ENCODE measurements at places on chromosomes 4 and X.

DNA sequence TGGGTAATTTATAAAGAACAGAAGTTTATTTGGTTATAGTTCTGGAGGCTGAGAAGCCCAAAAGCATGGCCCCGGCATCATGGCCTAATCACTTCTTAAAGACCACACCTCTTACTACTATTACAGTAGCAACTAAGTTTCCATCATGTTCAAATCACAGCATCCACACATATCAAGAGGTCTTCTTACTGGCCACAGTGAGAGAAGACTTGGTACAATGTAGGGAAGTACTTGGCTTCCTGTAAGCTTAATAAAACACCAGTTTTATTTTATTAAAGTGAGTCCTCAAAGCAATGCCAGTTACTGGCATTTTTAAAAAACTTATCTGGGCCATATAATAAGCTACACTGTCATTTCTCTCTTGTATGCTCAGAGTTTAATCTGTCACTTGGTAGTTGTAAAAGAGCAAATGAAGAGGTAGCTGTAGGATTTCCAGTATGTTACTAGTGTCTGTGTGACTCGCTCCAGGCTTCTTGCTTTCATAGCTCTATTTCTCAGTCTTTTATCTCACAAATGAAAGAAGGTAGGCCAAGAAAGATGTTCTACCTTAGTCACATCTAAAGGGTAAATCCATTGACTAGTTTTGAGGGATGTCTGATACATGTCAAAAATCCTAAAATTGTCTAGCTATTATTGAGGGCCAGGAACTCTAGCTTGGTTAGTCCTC, 159.2 kb upstream of the CPEB2 start:
- DNase-seq: no peak

DNA sequence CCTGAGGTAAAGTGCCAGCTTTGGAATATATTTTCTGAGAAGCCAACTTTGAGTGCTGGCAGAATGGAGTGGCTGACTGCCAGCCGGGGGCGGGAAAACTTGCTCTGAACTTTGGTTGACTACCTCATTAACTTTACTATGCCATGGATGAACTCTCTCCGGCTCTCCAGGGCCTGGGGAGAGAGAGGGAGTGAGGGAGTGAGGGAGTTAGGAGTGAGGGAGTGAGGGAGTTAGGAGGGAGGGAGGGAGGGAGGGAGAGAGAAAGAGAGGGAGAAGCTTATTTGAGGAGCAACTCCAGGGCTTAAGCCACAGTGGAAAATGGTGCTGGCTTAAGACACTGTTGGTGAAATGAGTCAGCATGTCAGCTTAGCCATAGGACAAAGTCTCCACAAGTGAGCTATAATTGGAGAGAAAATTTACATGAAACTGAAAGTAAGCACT, 280.9 kb upstream of the RPS6KA3 start:
- peak; percentile 16 for DNase-seq

DNA sequence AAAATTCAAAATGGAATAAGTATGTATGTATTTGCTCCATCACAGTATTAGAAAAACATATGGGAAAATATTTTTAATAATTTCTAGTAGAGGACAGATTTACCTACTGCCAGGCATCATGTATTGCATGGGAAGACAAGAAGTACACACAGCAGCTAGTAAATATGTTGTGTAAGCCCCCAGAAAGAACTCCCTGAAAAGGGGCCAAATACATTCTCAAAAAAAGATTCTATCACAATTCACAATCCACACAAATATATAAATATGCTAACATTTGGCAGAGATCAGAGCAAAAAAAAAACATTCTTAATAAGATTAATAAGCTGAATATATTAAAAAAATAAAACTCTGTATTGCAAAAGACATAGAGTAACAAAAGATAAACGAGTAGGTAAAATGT, 28.0 kb downstream of the SLC10A6 start:
- no peak for DNase-seq

DNA sequence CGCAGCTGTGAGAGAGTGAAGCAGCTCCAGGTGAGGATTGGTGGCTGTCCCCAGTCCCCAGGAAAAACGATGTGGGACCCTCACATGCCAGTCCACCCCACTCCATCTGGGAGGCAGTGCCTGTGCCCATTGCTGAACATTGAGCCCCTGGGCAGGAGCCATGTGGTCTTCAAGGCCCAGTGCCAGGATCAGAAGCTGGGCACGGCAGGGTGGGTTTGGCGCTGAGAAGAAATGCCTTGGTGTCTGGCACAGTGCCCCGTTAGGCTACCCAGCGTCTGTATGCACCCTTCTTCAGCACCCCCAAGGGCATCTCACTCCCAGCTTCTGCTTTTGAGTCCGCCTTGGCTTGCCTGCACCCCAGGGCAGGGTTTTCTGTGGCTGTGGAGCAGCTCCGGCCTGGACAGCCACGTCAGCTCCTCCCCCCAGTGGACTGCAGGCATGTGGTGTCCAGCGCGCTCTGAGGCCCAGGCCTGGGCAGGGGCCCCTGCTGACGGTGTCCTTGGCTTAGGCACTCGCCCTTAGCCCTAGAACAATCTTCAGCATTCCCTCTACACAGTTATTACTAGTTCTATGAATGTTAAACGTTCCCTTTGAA, 28.6 kb downstream of the RGS12 start:
- DNase-seq: peak; percentile 57

- no peak for DNase-seq
Observed at GRCh38 chrX:26848511-26848910, 614.6 kb downstream of the PPP4R3C start.

- DNase-seq: peak; percentile 68
Observed at GRCh38 chrX:130174045-130174704, 2.4 kb downstream of the RAB33A start.

DNA sequence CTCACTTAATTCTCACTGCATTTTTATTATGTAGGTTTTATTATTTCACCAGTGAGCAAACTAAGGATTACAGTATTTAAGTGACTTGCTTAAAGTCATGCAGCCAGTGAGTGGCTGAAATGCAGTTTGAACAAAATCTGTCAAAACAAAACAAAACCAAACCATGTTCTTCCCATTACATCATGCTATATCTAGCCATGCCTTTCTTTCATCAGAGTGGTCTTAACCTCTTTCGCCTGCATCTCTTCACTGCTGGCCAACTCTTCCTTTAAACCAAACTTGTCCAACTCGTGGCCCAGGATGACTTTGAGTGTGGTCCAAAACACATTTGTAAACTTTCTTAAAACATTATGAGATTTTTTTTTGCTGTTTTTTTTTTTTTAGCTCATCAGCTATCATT, 223.2 kb downstream of the PCDH7 start:
- no peak for DNase-seq

DNA sequence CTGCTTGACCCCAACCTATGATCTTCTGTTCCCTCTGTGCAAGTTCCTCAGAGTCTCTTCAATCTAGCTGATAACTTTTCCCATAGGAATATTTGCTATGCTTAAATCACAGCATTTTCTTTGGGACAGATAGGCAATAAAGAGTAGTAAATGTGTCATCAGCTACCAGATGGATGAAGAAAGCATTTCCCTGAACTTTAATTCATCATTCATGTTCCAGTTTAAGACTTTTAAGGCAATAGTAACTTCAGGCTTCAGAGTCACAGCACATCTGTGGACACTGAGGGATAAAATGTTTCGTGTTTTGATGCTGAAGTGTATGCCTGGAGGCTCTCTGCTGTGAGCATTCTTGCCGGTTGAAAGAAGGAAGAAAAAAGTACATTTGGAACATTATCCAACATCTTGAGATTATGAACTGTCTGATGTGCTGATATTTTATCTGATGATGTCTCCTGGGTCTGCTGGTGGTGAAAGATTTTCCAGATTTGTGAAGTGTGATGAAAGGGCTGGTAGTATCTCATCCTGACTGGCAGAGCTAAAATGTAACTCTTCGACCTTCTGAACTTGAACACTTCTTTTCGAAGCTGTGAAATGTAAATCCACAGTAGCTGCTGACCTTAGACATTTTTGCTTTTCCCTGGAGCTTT, 133.7 kb downstream of the DCLK2 start:
- DNase-seq: peak; percentile 29

DNA sequence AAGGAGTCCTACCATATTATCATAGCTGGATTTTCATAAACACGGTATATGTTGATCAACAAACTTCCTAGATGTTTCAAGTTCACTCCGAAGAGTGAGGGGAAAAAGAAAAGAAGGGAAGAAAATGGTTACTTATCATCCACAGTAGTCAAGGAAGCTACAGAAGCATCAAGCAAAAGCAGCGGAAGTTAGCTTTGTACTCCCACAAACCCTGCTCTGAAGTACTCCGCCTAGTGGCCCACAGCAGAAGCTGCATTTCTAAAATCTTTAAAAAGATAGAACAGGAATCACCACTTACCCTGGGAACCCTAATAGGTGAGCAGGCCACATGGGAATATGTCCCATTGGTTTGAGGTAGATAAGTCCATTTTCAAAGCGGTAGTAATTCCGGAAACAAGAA, 28.5 kb upstream of the FRG1 start:
- DNase-seq: no peak

- DNase-seq: peak; percentile 22
Observed at GRCh38 chr4:41154814-41155177, 59.5 kb downstream of the APBB2 start.

GRCh38 chrX:40127052-40127451, 29.3 kb upstream of the BCOR start:
- DNase-seq: no peak

- no peak for DNase-seq
Observed at GRCh38 chr4:98890702-98891455, 38.1 kb downstream of the EIF4E start.

DNA sequence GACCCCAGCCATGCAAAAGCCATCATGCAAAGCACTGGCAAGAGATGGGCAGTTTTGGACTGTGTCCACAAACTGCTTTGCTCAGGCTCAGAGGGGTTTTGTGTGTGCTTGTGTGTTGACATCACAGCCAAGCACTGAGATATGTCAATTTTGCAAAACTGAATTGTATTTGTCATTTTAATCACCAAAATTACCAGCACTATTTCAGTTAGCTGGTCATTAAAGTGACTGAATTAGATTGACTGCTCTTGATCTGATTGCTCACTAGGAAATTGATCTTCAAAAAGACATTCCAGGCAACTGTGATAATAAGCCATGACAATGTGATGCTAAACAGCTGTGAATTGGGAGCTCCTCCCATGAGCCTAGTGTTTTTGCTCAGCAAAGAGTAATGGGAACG, 337.3 kb upstream of the GNPDA2 start:
- no peak for DNase-seq

GRCh38 chr4:82900066-82900410, 497 bp upstream of the THAP9 start:
- no peak for DNase-seq

- peak; percentile 75 for DNase-seq
Observed at GRCh38 chrX:48465336-48465933, 4.6 kb downstream of the SLC38A5 start.

DNA sequence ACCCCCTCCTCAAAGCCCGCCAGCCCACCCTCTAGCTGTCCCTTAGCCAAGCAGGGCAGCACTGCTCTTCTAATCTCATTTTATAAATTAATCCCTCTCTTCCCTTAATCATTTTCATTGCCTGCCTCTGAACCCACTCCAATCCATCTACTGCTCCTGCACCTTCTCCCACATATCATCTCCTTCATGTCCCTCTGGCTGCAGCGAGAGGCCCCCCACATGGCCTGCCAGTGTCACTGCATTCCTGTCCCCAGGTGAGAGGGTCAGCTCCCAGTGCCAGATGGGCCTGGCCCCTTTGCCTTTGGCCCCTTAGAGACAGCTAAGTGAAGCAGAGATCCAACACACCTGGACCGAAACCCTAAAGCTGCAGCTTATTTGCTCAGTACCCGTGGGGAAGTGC, 79.4 kb downstream of the PJA1 start:
- no peak for DNase-seq

DNA sequence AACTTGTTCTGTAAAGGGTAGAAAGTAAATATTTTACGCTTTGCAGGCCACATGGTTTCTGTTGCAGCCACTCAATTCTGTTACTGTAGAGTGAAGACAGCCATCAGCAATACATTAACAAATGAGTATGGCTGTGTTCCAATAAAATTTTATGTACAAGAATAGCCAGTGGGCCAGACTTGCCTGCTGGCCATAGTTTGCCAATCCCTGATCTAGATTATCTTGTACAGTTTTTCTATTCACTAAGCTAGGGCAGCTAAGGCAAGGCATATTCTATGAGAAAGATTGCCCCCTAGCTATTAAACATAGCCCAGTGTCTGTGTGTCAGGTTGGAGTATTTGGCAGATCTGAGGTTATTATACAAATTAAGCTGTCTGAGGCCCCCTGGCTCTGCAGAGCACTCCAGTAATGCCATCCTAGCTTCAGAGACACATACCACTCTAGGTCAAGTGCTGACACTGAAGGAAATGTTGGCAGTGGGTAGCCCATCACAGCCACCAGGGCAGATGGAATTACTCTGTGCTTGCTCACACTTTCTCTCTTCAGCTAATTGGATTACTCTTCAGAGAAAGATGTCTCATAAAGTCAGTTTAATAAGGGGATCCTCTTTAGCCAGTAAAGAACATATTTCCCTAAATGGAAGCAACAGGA, 40.7 kb downstream of the MTTP start:
- DNase-seq: no peak

DNA sequence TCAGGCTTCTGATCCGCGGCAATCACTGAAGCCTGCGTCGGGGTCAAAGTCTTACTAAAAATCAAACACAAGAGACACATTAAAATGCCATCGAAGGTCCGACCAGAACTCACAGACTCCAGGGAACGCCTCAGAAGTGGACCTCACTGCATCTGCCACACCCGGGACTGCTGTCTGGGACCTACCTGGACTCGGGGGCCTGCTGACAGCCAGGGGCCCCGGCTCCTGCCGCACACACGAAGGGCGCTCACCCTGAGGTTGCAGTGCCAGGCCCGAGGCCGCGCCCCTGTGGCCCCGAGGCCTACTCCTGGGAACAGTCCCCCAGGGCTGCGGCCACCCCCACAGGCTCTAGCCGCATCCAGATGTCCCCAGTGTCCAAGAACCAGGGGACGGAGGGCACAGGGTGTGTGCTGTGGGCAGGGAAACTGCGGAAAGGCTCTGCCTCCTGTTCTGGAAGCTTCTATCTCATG, 7.4 kb downstream of the CTBP1 start:
- DNase-seq: no peak

DNA sequence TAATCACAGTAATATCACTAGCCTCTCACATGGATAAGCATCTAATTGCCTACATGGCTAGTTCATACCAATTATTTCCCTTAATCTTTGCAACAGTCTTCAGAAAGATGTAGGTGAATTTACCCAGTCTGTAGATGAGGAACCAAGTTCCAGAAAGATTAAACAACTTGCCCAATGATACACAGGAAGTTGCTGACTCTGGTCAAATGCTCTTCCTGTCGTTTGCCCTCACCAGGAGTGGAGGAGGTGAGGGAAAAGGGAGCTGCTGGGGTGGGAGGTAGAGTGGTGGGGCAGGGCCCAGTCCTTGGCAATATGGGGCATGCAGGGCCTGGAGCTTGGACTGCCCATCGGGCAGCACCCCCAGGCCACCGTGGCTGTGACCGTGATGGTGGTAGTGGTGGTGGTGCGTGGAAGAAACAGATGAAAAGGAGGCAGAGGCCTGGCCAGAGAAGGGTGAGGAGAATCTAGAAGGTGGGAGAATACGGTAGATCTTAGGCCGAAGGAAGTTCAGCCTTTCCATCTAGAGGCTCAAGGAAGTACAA, 2.3 kb upstream of the KDM5C start:
- DNase-seq: no peak

GRCh38 chrX:119389214-119389613, 9.9 kb upstream of the SLC25A43 start:
- no peak for DNase-seq

All from GM03348 (cell line).